ENCODE measurements at places on chromosomes 1 and 21.

DNA sequence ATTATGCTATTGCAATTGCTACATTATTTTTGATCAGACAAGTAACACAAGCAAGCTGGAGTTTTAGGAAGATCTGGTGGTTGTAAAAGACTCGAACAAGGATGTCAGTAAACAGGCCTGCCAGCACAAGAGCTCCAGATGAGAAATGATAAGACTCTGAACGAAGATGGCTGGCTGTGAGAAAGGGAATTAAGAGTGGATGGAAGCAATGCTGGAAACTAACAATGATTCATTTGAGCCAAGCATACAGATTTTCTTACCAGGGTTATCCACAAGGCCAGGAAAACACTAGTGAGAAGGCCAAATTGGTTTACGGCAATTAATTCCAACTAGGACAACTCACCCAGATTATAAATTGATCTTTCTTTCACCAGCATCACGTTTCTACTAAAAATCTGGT, 54.2 kb downstream of the NRIP1 start:
- DNase-seq, result no peak

DNA sequence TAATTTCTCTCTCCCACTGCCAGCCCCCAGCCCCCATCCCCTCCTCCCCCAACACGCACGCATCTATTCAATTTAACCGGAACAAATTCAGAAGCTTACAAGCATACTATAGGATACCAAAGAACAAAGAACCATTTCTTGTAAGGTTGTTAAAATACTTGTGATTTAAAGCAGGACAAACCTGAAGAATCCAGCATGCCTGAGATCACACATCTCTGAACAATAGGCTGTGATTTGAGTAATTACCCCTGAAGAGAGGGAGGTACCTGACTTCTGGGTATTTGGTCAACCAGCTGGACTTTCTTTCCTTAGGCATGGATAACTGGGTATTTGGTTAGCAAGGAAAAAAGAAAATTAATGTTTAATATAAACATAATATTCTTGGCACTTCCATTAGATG, 105.1 kb downstream of the NMNAT2 start:
- no peak for DNase-seq

GRCh38 chr1:65067491-65068201, 80.4 kb upstream of the AK4 start:
- no peak for DNase-seq

- DNase-seq, result peak; percentile 68
Measured at GRCh38 chr1:162023547-162024501, at the start of gene OLFML2B. TSS of gene OLFML2B (minus strand) at chr1:162023869. CDS start at chr1:162023430, 439 bp downstream.

- DNase-seq, result no peak
Measured at GRCh38 chr1:66752000-66752592, at the start of gene DYNLT5. TSS of gene DYNLT5 (plus strand) at chr1:66752459. CDS start at chr1:66754659, 2,200 bp downstream.

GRCh38 chr1:203063287-203063686, 22.5 kb downstream of the MYOG start:
- DNase-seq, result no peak
